Umbilical cord (tissue), 2 donors: ENCODE measurements at places on chromosomes 16 and 17. TPM values are rescaled to one million over a fixed set of nuclear protein-coding genes. Genes with fewer than 3 reads are reported as not detected.

DNA sequence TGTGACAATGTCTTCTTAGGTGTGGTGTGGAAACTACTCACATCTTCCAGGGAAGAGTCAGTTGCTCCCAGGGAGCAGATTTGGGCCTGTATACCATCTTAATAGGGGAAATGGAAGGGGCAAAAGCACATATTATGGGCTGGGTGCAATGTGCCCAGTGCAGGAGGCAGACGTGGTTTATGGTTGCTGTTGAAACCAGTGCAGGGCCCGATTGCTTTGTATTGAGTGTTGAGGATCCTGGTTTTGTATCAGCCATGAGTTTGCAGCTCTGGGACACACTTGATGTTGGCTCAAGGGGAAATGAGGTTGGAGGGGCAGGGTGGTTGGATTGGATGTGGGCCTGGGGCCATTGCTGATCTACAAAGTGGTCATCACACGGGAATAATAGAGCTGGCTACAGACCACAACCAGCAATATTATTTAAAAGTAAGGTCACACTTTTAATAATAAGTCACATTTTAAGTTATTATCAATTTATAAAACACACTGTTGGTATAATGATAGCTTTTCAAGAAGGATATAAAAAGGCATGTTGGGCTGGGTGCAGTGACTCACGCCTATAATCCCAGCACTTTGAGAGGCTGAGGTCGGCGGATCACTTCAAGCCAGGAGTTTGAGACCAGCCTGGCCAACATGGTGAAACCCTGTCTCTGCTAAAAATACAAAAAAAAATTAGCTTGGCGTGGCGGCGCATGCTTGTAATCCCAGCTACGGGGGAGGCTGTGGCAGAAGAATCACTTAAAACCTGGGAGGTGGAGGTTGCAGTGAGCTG, 302.4 kb downstream of the SEC14L1 start:
- peak; percentile 84 for DNase-seq

DNA sequence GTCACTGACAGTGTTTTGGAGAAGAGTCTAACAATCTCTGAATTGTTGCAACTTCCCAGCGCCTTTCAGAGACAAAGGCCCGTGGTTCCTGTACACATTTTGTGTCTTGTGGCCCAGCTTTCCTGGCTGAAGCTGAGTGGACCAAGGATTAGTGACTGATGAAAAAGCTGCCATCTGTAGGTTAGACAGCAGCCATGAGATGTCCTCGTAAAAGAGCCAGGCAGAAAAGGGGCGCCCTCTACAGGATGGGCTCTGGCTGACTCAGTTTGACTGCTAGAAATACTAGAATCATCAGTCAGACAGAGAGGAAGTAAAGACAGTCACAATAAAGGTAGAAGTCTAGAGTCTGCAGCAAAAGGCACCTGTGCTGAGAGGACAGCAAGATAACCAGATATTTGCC, 26.5 kb upstream of the NF1 start:
- no peak for DNase-seq

- no peak for DNase-seq
Observed at GRCh38 chr16:86690970-86691369, 112.6 kb downstream of the FOXL1 start.

DNA sequence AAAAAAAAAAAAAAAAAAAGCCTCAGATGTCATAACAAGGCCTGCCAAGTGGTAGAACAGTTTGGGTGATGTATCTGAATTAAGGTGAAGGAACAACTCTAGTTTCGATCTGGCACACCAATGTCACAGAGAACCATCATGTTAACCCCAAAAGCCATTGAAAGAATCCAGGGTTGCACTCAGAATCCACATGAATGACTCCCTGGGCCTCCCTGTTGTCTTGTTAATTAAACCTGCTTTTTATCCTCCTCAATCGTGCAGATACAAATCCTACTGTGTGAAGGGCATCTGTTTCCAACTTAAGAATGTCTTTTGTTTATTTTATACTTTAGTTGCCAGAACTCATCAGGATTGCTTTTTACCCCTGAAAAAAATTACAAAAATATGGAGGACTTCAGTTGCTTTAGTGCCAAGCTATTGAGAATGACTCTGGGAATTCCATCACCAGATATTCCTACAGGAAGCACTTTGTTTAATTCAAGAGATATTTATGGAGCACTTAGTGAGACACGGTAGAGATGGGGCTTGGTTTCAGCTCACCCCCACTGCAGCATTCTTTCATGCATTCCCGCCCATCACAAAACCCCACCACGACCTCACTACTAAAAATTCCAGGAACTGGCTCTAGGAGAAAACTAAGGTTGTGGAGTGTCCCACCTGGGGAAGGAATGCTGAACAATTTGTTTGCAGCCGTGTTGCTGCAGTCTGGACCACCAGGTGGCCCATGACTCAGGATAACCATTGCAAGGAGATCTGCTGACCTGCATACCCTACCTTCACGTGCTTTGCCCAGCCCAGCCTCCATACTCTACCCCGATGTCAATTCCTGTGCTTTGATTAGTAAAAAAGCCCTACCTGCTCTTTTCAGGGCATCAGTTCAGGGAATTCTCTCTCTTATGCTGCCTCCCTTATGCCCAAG, 63.8 kb upstream of the GPRC5B start:
- no peak for DNase-seq

- DNase-seq = no peak
Observed at GRCh38 chr16:53081686-53082407, 27.1 kb downstream of the CHD9 start.

The KRT27 gene
- not detected for total RNA-seq

DNA sequence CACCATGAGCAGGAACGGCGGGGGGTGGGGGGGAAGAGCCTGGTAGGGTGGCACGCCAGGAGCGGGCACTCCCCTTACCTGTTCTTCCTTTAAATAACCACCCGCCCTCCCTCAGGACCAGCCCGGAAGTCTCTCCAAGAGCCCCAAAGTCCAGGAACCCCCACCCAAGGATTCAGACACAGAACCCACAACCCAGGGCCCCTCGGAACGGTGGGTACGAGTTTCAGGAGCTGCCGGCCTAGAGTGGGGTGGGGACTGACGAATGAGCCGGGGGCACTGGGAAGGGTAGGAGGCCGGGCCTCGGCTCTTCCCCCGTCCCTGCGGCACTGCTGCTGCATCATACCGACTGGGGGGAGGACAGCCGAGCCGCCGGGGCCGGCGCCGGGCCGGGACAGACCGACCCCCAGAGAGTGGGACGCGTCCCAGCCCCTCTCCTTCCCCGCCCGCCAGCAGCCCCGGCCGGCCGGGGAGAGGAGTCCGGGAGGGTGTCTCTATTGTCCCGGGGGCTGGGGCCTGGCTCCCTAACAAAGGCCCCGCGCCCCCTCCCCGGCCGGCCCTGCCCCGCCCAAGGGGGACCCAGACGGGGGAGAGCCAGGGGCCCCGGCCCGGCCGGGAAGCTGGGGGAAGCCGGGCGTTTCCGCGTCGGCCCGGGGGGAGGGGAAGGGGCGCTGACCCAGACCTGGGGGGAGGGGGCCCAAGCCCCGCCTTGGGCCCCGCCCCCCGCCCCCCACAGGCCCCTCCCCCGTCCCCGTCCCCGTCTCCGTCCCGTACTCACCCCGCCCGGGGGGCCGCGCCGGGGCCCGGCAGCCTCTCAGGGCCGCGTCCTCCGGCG, 747 bp downstream of the ATXN7L3 start:
- peak; percentile 67 for DNase-seq

The PRSS33 gene
- 0.96 TPM for total RNA-seq

- no peak for DNase-seq
Observed at GRCh38 chr17:79029327-79030009, 5.5 kb downstream of the C1QTNF1 start.

DNA sequence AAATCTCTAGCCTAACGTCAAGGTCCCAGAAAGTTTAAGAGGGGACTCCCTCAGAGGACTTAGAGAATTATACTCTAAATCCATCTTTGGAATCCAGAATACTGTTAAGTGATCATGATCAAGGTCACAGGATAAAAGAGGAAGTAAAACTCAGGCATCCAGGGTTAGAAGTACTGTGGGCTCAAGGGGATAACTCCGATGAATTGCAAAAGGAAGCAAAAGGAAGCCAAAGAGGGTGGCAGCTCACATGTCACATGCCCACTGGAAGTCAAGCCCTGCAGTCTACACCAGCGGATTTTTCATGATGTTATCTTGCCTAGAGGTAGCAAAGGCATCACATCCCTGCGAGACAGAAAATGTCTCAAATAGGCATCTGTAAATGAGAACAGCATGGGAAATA, 3.8 kb downstream of the ZNF821 start:
- DNase-seq = no peak

GRCh38 chr17:80791758-80792284, 199.8 kb upstream of the CHMP6 start:
- peak; percentile 80 for DNase-seq

GRCh38 chr17:58084317-58084981, 1.2 kb downstream of the DYNLL2 start:
- peak; percentile 7 for DNase-seq

The SIAH1 gene
- total RNA-seq = 93.4 TPM

The NPIPA5 gene
- not detected for total RNA-seq

The TERB1 gene
- 1.7 TPM for total RNA-seq

DNA sequence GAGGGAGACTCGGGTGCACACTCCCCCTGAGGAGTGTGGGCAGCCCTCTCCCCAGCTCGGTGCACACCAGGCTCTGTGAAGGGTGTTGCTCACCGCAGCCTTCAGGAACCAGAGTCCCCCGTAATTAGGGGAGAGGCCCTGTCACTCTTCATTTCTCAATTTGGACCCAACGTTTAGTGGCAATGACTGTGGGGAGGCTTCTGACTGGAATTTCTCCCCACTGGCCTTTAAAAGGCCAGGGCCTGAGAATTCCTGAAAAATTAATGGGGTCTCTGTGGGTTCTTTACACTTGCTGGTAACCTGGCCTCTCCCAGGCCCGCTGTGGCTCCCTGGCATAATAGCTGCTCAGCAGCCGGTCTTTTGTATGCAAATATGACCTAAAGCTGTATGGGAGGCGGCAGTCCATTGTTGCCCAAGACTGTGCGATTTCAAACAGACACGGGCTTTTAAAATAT, 209.7 kb downstream of the MSI2 start:
- DNase-seq = no peak

DNA sequence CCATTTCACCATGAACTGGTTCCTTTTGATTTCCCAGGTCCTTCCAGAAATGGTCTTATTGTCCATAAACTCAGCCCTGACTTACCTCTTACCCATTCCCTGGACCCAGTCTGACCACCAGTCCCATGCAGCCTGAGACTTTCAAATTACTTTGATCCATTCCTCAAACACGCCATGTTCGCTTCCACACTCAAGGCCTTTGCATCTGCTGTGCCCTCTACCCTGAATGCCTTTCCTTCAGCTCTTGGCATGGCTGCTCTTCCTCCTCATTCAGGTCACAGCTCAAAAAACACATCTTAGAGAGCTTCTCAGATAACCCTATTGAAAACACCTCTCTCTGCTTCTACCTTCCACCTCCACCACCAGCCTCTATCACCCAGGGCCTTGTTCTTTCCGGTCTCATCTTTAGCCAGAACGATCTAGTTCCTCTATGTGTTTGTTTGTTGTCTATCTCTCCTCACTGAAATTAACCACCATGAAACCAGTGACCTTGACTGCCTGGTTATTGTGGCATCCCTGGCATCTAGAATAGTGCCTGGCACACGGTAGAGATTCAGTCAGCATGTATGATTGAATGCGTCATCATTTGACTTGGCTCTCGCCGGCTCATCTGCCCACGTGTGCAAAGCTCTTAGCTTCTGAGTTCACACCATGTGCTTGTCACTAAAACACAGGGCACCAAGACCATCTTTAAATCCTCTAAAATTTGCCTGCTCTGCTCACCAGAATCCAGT, 12.8 kb downstream of the CRYM start:
- DNase-seq = no peak

GRCh38 chr16:11350921-11351335, 5.7 kb downstream of the RMI2 start:
- peak; percentile 97 for DNase-seq

The TMEM98 gene
- 188 TPM for total RNA-seq

GRCh38 chr16:74931445-74931844, 53.5 kb downstream of the WDR59 start:
- no peak for DNase-seq

The EVPL gene
- 13.7 TPM for total RNA-seq

The LDHD gene
- total RNA-seq = 0.48 TPM

DNA sequence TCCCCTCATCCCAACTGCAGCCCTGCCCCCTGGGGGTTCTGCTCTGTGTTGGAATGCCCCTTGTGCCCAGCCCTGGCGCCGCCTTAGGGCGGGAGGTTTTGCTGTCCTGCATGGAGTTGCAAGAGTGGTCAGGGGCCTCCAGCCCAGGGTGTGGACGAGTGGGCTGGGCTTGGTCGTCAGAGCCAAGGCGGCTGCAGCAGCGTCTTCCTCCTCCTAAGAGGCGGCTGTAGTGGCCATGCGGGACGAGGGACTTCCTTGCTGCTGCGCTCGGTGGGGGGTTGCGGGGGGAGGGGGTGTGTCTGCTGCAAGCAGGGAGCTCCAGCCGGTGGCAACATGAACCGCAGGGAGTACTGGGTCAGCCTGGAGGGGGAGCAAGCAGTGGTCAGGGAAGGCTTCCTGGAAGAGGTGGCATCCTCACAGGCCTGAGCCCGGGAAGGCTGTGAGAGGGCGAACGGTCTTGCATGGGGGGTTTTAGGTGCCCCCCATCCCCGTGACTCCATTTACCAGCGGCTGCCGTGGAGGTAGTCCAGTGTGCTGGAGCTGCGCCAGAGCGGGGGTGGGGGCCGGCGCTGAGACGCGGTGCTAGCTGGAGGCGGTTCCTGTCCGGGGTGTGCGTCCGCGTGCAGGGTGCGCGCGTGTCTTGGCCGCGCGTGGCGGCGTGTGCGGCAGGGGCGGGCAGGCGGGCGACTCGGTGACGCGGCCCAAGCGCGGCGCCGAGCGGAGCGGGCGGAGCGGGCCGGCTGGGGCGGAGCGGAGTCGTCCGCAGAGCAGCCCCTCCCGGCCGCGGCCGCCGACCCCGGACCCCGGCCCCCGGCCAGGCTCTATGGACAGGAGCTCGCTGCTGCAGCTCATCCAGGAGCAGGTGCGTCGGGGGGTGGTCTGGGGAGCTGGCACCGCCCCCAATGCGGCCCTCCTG, at the start of gene RHBDL1:
Gene RHBDL1, plus strand, starts transcription at position 704 of the 916 bp plus-strand sequence. Its CDS starts 120 bp downstream, at position 824.
- DNase-seq = peak; percentile 32

The CACNA1H gene
- total RNA-seq = 8.7 TPM

GRCh38 chr17:63834431-63835166, 7.1 kb upstream of the FTSJ3 start:
- DNase-seq = peak; percentile 55

- DNase-seq = no peak
Observed at GRCh38 chr16:15682105-15682570, 32.1 kb downstream of the NDE1 start.

DNA sequence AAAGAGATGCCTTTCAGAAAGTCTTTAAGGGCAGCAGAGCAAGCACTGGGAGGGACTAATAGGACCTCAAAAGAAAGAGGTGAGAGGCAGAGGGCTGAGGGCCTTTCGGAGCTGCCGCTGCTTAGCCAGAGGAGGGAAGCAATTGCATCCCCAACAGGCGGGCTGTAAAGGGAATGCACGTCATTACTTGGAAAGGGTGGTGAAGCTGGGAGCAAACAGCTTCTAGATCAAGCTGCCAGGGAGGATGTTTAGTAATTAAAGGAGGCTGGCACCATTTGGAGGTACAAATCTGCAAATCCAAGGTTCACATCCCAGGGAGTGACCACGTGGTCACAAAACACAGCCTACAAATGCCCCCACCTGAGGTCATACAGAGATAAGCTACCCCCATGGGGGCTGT, 429.0 kb upstream of the RBFOX1 start:
- no peak for DNase-seq
